ENCODE measurements at places on chromosomes 2 and 18.

DNA sequence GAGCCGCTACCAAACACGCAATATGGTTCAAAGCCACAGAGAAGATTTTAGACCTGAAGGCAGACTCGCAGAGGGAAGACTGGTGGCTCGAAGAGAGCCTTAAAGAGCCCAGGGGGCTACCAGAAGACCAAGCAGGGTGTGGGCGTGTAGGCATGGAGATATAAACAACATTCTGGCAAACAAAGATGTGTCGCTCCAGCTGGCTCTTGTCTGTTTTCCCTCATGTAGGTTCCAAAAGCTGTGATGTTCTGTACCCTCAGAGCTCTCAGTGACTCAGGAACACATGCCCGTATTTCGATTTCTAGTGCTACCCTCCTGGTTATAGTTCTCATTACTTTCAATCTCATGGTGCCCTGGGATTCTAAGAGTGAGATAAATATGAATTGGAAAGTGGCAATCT lies 44.5 kb downstream of the DOCK10 start:
- no peak for DNase-seq

DNA sequence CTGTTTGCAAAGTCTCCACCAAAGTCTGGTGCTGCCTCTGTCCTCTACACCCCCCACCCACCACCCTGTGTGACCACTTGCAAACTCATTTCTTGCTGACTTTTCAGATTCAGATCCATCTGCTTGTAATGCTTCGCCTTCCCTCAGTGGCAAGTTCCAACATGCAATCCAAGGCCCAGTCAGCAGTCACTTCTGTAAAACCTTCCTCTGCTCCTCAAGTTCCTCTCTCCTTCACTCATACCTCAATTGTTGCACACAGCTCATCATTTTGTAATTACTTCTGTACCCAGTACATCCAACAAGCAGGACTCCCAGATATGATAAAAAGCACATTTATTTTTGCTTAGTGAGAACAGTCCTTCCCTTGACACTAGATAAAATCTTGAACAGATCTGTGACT lies 6.5 kb upstream of the LOXHD1 start:
- DNase-seq = no peak

DNA sequence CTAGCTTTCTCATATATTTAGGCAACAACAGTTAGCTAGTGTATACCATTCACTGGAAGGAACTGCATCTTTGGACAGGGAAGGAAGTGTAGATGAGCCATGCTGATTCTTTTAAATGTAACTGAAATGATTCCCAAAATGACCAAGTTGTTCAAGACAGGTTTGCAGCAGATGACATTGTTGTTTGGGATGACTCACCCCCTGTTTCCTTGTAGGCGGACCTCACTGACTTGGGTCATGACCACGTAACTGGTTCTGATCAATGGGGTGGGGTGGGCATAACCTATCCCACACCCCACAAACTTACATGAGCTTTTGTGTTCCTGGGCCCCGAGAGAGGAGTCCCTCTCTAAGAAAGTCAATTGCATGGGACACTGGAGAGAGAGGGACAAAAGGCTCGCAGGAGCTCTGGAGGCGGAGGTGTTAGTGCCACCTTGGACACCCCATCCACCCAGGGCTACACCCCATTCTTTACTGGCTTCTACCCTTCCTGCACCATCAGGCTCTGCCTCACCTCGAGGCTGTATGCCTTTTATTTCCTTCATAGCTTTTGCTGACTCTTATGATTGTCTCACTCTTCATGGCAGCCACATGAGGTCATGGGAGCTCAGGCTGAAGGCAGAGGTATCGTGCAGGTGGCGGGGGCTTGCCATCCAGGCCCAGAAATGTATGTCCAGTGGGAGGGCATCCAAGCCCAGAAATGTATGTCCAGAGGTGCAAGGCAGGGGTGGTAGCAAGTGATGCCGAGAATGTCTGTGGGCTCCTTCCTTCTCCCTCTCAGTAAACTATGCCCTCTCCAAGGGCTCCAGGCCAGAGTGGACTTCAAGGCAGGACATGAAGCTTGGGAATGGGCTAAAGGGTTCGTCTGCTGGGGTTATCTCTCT lies 108.0 kb downstream of the TWIST2 start:
- DNase-seq = no peak

- DNase-seq = no peak
These were observed 145.0 kb downstream of the ZNF407 start for GRCh38 chr18:74742573-74743243.

- no peak for DNase-seq
These were observed 105.9 kb upstream of the CREB1 start for GRCh38 chr2:207423886-207424285.

GRCh38 chr2:238267884-238268680 lies 20.3 kb downstream of the PER2 start:
- DNase-seq = no peak

DNA sequence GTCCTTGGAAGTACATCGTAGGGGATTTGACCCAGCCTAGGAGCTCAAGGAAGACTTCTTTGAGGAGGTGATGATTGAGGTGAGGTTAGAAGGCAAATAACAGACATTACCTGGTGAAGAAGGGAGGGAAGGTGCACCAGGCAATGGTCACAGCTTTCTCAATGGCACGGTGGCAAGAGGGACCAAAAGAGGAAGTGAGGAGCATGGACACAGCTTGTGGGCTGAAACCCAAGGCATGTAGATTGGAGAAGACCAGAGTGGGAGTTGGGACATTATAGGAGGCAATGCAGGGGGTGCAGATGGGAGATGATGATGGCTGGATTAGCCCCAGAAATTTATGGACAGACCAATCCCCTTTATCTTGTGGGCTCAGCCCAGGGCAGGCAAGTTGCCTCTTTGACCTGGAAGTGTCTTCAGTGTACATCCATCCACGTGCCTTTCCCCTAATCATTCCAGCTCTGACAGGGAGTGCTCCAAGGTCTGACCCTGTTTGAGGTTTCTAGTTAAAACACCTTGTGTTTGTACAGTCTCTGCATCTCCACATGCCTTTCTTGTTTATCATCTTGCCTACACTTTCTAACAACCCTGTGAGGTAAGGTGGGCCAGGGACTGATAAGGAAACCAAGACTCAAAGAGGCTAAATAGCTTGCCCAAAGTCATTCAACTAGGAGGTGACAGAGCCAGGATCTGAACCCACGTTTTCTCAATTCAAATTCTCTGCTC lies 59.1 kb downstream of the NRP2 start:
- DNase-seq = no peak

- DNase-seq = no peak
These were observed 51.9 kb downstream of the SLC4A1AP start for GRCh38 chr2:27715318-27716210.

DNA sequence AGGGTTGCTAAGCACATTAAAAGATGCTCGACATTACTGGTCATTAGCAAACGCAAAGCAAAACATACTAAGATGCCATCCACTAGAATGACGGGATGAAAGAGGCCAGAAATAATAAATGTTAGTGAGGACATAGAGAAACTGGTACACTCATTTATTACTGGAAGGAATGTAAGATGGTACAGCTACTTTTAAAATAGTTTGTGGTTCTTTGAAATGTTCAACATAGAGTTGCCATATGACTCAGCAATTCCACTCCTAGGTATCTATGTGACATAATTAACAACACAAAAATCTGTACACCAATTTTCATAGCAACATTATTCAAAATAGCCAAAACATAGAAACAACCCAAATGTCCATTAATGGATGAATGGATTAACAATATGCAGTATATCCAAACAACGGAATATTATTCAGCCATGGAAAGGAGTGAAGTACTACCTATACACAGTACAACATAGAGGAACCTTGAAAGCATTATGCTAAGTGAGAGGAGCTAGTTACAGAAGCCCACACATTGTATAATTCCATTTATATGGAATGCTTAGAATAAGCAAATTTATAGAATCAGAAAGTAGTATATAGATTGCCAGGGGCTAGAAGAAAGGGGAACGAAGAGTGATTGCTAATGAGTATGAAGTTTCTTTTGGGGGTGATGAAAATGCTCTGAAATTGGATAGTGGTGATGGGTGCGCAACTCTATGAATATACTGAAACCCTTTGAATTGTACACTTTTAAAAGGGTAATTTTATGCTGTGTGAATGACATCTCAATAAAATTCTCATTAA lies 61.9 kb upstream of the IL1R1 start:
- no peak for DNase-seq

DNA sequence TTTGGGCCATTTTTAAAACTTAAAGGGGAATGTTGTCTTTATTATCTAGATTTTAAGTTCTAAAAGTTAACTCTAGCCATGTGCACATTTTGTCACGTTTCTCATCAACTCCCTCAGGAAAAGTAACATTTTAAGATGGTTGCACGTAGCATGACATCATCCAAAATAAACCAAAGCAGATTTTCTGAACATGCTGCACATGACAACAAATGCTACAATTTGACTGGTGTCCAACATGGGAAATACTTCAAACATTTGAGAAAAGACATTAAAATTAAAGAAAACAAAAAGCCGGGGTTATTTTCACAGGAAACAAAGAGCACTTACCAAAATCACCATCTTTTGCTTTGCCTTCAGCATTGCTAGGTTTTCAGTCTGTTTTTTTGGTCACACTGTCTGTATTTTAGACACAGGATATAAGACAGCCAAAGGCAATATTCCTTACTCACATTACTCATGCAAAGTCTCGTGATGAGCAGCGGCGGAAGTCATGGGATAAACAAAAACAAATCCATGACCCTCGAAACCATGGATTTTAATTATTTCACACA lies 51.3 kb upstream of the RND3 start:
- DNase-seq = no peak

- no peak for DNase-seq
These were observed 124.0 kb downstream of the SMAD7 start for GRCh38 chr18:48826806-48827205.

DNA sequence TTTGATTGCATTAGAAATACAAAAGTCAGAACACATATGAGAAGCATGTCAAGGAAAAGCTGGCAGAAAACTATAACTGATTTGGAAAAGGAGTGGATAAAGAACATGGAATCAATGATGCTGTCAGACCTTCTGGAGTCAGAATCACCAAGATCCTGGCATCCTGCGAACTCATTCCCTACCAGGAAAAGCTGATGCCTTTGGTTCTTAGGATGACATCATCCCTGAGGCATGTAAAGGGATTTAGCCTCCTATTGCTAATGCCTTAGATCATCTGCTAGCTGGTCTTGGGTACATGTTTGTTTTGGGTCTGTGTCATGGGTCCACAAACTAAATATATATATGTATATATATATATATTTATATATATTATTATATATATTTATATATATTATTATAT lies 680.7 kb downstream of the EPHA4 start:
- DNase-seq = no peak

DNA sequence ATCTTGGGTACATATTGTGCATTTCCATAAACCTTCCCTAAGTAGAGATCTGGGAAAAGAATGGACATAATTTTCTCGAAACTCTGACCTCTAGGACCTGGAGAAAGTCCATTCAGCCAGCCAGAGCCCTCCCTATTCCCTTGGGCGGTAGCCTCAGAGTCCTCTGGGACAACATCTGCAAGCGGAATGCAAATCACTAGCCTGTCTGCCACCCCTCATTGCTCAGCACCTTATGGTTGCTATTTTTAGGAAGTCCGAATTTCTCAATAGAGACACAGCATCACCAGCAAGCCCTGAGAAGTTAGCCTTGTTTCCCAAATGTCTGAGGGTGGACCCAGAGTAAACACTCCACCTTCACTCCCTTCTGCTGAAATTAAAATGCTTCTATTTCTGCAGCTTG lies 17.6 kb upstream of the CD28 start:
- DNase-seq = no peak

DNA sequence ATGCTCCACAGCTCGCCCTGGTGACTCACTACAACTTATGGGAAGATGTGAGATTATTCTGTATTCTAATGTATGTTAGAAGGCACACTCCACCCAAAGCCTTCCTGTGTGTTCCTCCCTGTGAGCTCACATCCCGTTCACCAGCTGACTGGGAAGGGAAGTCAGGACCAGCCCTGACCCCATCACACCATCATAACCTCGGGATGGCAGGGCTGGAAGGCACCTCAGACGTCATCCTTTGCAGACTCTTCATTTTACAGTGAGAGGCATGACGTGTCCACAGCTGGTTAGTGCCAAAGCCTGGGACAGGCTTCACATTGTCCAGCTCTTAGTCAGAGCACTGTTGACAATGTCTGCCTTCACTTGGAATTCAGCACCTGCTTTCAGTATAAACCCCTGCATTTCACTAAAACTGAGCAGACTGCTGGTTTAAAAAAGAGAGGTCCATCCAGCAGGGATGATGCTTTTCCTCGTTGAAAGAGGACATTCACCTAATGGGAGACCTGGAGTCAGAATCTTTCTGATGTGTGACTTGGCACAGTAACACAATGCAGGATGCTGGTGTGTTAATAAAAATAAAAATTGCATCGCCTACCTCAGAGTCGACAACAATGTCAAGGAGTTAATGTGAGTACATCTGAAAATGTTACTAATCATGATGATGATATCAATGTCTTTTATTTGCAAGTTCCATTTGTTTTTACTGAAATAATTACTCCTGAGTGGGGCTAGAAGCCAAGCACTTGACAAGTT lies 418.0 kb upstream of the TNP1 start:
- no peak for DNase-seq

GRCh38 chr2:129821445-129821844 lies 158.0 kb upstream of the RAB6C start:
- DNase-seq = no peak

DNA sequence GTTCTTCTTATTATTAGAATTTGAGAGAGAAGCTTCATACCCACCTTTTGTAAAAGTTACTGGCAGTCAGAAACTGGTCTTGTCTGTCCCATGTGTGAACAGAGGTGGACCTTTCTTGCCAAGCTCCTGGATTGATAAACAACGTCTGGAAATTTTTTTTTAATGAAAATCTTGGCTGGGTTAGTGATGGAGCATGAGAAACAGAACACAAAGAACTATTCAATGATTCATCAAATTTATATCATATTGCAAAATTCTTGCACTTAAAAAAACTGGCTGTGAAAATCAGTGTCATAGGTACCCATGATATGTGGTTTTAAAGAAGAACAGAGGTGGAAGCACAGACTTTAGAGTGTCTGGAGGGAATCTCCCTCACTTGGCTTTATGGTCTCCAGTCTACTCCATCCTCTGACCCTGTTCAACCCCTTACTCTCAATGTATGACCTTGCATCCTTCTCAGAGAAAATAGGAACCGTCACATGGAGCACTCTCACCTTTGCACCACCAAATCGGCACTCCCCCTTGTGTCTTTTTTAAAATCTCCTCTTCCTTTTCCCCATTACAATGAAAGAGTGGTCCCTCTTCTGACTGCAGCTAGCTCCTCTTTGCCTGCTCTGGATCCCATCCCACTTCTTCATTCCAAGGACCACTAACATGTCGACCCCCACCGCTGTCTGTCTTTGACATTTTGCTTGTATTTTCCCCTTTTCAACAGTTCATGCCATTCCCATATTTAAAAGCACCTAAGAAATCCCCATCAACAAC lies 58.2 kb downstream of the COPS8 start:
- DNase-seq = no peak

All from NCI-H1092 (cell line).